Central memory CD4-positive, alpha-beta T cell (primary cell): ENCODE measurements at places on chromosomes 5 and 9.

DNA sequence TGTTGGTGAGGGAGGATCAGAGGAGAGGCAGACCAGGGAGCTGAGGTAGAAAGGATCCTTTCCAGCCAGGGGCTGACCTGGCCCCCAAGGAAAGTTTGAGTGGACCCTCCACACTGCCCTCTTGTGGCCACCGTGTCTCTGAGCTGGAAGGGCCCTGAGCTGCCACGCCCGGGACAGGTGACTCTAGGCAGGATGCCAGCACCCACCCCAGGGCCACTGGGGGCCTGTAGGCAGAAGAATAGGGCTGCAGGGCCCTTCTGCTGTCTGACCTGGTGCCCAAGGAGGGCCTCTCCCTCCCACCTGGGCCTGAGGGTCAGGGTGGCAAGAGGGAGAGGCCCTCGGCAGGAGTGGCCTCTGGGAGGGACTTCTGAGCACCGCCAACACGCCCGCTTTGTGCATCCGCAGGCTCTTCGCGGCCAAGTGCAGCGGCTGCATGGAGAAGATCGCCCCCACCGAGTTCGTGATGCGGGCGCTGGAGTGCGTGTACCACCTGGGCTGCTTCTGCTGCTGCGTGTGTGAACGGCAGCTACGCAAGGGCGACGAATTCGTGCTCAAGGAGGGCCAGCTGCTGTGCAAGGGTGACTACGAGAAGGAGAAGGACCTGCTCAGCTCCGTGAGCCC, 76.8 kb downstream of the LMX1B start:
- no peak for DNase-seq

GRCh38 chr9:124771867-124772679, 962 bp upstream of the NR6A1 start:
- DNase-seq = no peak

- DNase-seq = no peak
These were observed 21.0 kb downstream of the CAMSAP1 start for GRCh38 chr9:135886147-135886981.

GRCh38 chr9:73179589-73179988, 27.9 kb downstream of the ANXA1 start:
- DNase-seq = no peak

- no peak for DNase-seq
These were observed 4.5 kb upstream of the GPR21 start for GRCh38 chr9:123028973-123029372.

GRCh38 chr5:151005187-151005949, 15.0 kb upstream of the GPX3 start:
- no peak for DNase-seq

DNA sequence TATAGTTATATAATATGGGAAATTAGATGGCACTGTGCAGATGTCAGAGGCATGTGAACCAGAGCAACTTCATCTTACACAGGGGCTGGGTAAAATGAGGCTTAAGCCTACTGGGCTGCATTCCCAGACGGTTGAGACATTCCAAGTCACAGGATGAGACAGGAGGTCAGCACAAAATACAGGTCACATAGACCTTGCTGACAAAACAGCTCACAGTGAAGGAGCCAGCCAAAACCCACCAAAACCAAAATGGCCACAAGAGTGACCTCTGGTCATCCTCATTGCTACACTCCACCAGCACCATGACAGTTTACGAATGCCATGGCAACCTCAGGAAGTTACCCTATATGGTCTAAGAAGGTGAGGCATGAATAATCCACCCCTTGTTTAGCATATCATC, 479.4 kb downstream of the TLR4 start:
- DNase-seq = no peak

GRCh38 chr9:90024409-90024808, 419.6 kb downstream of the GADD45G start:
- DNase-seq = no peak

DNA sequence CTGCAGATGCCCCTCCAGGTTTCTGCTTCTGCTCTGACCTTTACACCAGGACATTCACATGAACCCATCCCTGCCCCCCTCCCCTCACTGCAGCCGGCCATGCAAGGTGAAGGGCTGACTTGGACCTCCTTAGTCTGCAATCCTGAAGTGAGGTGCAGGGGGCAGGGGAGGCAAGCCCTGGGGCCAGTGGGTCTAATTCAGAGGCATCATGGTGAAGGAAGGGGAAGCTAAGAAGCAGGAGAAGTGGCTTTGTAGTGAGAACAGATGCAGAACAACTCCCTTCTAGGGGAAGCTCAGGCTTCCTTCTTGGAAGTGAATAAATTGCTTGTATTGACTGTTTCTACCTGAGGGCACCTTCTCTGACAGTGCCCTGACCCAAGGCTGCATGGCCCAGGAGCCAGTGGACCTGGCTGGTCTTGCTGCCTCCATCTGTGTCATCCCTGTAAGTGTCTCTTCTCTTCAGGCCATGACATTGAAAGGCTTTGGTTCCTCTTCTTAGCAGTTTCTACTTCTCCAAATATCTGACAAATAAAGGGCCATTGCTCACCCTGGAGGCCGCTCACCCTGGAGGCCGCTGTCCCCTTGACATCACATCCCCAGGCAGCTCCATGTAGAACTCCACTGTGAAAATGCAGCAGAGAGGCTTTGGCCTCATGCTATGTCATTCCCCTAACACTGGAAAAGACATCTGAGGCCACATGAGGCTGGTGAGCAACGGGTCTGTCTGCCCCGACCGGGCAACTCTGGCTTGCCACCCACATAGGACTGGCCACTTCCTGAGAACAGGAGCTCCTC, 55.3 kb downstream of the GADD45G start:
- no peak for DNase-seq

GRCh38 chr5:94682814-94683520, 64.5 kb downstream of the SLF1 start:
- DNase-seq = no peak

- no peak for DNase-seq
These were observed 135.1 kb downstream of the DROSHA start for GRCh38 chr5:31396611-31397295.

DNA sequence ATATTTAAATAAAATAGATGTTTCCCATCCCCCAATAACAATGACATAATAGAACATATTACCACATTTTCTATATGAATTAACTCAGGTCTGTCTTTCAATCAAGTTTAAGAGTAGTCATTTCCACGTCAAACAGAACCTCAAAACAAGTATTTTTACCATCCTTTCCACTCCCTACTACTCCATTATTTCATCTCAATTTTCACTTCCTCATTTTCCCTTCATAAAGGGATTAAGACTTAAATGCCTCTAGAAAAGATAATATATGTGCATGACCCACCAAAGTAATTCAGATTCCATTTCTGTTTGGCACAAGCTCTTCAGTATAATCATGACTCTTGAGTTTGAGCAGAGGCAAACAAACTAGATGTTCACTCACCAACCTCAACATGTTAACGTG, 40.4 kb downstream of the ELOVL7 start:
- no peak for DNase-seq

DNA sequence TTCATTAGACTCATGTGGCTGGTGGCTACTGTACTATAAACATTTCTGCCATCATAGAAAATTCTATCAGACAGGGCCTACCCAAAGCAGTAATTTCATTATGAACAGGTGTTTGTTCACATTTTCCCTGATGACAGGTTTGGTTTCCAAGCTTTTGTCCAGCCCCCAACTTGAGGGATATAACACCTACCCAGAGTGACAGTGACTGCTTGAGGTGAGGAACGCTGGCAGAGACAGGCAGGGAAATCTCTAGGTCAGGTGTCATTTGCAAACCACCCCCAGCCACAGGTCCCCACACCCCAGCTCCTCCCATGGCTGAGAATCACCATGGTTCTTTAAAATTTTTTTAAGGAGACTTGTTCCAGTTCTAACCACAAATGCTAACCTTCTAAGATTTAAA, 25.5 kb downstream of the GOLM1 start:
- DNase-seq = no peak

DNA sequence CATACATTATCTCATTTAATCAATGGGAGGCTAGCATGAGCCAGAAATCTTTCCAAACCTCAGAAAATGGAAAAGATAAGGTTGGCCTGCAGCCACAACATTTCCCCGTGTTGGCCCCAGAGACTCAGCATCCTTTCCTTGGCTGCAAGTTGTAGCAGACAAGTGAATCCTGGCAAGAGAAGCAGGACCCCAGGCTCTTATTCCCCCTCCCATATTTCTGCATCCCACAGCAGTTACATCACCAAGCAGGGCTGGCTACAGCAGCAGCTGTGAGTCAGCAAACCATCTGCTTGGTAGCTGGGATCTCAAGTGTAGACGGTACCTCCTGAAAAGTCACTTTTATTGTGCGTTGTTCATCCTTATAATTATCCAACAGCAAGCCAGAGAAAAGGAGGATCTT, 212.4 kb downstream of the GNA14 start:
- DNase-seq = no peak

DNA sequence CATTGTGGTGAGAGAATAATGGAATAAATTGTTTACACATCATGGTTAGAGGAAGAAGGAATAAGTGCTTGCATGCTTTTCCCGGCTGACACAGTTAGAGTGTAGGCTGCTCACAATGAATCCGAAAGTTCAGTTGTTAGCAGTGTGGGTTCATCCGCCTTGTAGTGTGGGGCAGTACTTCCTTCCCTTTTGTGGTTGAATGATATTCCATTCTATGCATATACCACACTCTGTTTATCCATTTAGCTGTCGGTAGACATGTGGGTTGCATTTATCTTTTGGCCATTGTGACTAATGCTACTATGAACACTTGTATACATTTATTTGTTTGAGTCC, 84.0 kb downstream of the COL5A1 start:
- DNase-seq = no peak

DNA sequence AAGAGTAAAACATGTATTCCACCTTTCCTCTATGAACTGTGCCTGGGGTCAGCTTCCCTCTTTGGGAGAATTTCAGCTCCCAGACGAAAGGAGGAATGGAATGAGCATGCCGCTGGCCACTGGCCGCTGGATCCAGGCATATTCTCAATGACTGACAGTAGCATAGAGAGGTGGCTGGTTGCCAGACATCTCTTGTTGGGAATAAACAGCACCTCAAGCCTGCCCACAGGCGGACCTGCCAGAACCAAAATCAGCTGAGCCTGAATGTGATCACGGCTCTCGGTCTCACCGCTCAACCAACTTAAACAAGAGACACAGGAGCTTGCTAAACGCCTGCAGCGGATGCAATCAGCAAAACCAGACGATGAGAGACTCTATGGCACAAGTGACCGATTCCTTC, 20.6 kb downstream of the TBC1D9B start:
- DNase-seq = no peak

DNA sequence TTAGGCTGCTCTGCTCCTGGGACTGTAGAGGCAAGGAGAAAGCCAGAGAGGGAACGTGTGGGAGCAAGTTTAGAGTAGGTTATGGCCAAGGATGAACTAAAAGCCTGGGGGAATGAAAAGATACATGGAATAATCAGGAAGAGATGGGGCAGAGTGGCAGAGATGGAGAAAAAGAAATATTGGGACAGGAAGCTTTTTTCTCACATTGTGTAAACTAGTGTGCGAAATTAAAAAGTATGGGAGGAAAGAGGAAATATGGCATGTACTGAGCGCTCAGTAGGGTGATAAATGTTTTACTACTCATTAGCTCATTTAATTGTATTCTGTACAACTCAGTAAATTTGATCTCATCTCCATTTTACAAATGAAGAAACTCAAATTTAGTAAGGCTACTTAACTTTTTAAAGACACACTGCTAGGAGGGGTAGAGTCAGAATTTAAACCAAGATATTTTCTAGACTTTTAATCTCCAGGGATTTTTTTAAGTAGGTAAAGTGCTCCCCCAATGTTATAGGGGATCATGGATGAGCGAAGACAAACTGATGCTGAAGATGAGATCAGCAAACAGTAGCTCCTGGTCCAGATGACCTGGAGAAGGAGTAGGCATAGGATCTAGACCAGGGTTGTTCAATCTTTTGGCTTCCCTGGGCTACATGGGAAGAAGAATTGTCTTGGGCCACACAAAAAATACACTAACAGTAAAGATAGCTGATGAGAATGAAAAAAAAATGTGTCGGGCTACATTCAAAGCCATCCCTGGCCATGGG, 30.8 kb downstream of the ALDH1A1 start:
- no peak for DNase-seq

DNA sequence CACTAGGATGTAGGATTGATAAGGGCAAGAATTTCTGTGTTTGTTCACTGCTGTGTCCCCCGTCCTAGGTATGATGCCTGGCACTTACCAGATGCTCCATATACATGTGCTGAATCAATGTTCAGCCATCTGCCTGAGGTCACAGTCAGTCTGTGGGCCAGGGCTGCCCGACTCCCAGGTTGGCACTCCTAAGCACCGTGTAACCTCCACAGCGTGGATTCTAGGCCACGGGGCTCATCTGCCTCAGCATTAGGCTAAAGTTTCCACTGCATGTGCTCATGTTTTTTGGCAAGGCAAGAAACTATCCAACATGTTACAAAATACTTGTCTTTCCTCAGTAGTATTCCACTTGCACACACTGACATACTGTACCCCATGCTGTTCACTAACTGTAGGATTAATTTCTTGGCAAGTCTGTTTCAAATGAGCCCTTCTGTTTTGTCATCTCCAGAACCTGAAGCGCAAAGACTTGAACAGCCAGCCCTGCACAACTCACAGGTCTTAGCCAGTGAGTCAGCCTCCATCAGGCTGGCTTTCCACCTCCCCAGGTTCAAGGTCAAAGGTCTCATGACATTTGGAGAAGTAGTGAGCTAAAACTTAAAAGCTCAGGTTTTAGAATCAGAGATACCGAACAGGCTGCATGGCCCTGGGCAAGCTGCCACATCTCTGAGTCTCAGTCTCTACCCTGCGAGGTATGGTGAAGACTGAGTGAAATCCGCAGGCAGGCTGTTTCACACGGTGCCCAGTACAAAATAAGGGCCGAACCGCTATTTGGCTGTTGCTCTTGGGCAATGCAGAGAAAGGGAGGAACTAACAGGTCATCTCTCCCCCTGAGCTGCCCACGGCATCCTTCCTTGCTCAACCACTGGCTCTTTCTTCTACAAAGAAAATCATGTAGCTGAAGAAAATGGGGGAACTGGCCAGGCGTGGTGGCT, 7.2 kb downstream of the TOR1A start:
- DNase-seq = no peak

- DNase-seq = no peak
These were observed 84.5 kb downstream of the FGF1 start for GRCh38 chr5:142601432-142601831.

- DNase-seq = no peak
These were observed 75.5 kb downstream of the TSPAN17 start for GRCh38 chr5:176722757-176723156.

DNA sequence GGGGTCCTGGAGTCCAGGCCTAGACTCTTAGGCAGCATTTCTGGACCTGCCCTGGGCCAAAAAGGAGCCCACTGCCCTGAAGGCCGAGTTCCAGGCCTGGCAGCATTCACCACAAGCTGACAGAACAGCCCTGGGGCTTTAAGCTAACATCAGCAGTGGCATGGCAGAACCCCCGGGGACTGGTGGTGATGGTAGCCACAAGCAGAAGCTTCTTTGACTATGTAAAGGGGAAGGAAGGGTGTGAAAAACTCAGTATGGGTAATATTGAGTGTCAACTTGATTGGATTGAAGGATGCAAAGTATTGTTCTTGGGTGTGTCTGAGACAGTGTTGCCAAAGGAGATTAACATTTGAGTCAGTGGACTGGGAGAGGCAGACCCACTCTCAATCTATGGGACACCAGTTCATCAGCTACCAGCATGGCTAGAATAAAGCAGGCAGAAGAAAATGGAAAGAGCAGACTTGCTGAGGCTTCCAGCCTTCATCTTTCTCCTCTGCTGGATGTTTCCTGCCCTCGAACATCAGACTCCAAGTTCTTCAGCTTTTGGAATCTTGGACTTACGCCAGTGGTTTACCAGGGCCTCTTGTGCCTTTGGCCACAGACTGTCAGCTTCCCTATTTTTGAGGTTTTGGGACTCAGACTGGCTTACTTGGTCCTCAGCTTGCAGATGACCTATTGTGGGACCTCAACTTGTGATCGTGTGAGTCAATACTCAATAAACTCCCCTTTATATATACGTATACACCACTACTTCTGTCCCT, 661.0 kb upstream of the C9orf72 start:
- no peak for DNase-seq
